GM23338 (cell line): ENCODE measurements at places on chromosomes 11 and 22.
A peak's percentile ranks its signal among the peaks of the same experiment; 100 is the strongest.

GRCh38 chr11:10488934-10489691 lies 34.0 kb downstream of the AMPD3 start:
- DNase-seq, result no peak

DNA sequence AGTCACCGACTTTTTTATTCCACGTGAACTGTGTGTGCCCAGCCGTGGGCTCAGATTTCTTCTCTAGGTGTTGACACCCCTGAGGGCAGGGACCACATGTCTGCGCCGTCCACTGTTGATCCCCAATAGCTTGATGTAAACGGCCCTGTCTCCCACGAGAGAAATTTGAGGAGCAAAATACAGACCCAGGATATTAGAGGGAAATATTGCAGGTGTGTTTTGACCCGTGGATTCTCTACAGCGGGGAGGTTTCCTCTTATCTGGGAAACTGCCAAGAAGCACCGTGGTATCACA lies 437.5 kb downstream of the TBC1D22A start:
- no peak for DNase-seq

- no peak for DNase-seq
These were observed 175.0 kb upstream of the BDNF start for GRCh38 chr11:27874998-27875830.

- DNase-seq, result peak; percentile 58
These were observed 10.7 kb downstream of the NDUFV1 start for GRCh38 chr11:67617243-67617953.

GRCh38 chr11:69964247-69964643 lies 113.9 kb upstream of the ANO1 start:
- no peak for DNase-seq

- DNase-seq, result peak; percentile 79
These were observed 12.9 kb upstream of the WT1 start for GRCh38 chr11:32448232-32448631.

DNA sequence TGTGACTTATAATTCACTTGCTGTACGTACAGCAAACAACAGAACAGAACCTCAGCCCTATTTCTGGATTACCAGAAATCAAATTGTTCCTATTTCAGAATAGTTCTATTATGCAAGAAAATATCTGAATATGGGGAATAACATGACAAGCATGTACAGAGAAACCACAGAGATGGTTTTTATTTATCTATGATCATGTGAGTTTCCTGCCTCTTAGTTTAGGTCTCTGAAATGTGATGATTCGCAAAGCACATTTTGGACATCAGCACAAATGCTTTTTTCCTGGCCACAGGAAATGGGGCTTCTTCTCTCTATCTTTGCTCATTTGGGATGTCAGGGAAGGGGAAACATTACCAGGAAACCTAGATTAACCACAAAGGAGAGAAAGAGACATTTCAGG lies 266.7 kb upstream of the CTSC start:
- no peak for DNase-seq

- no peak for DNase-seq
These were observed 41.8 kb downstream of the CCDC81 start for GRCh38 chr11:86416494-86416893.

- no peak for DNase-seq
These were observed 2.1 kb downstream of the CD44 start for GRCh38 chr11:35141071-35141470.

DNA sequence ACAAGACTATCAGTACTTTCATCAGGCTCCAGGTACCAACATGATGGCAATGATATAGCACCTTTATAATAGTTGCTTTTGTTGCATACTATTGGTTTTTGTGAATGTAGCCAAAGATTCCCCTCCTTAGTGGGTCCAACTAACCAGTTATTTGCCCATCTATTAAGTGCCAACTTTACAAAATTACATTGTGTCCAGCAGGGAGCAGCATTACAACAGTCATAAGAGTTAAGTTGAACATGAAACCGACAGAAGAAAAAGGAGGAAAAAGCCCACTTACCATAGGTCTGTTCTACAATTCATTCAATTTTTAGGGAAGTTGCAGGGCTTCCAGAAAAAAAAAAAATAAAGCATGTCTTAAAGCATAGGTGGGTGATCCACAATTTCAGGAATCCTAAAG lies 21.6 kb downstream of the IMMP1L start:
- DNase-seq, result peak; percentile 72

DNA sequence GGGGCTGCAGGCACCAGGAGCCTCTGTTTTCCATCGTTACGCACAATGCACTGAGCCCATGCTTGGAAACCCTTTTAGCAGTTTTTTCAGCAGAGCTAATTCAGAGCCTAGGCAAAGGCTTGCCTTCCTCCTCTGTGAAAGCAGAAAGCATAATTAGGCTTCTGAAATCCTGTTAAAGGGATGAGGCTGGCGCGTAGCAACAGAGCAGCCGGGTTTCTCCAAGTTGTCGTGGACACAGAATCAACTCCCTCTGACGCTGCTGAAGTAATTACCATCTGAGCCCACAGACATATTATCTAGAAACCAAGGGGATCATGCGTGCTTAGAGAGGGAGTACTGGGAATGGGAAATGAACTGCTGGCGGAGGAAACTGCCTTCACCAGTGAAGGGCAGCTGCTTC lies 85.4 kb downstream of the MYO18B start:
- no peak for DNase-seq

DNA sequence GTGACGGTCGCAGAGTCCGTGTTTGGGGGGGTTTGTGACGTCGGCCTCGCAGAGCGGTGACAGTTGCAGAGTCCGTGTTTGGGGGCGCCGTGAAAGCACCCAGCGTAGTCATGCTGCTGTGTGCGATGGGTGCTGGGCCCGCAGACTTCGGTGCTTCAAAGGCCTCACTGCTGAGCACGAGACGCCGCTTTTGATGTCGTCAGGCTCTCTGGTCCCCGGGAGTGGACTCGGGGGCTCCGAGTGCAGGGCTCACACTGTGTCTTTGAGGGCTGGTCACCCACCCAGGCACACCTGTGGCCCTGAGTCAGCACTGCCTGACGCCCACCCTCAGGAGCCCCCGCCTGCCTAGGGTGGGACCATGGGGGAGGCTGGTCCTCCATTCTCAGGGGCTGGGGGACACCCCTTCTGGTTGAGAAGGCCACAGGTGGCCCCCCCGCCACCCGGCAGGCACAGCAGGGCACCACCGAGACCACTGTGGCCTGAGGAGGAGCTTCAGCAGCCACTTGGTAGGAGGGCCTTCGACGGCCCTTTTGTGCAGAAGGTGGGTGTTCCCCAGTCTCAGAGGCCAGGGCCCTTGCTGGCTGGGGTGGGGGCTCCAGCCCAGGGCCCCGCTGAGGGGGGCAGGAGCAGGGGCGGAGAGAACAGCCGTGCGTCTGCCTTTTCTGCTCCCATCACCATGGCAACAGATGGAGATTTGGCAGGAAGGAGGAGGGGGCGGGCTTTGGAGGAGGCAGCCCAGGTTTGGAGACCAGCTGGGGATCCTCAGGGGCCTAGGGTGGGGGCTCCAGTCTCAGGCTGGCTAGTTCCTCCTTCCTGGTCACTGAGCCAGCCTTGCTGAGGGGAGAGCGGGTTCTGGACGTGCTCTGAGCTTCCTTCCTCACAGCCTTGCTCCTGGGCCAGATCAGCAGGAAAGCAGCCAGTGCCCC lies 20.9 kb downstream of the BRSK2 start:
- DNase-seq, result peak; percentile 44

- peak; percentile 85 for DNase-seq
These were observed 33.0 kb downstream of the MOB2 start for GRCh38 chr11:1453611-1454034.

DNA sequence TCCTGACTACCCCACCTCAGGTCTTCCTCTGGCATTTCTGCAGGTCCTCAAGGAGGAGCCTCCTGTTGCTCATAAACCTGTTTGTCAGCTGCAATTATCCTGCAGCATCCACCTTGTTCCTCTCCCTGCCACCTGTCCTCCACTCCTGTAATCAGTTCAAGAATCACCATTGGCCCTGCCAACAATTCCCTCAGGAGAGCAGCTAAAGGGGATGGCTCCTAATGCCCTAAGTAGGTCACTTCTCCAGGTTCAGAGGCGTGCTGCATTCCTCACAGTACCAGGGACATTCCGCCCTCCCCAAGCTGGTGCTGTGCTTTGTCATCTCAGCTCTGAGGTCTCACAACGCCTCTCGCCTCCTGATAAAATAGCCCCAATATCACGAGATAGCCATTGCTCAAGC lies 2.1 kb downstream of the CLDN25 start:
- peak; percentile 47 for DNase-seq

DNA sequence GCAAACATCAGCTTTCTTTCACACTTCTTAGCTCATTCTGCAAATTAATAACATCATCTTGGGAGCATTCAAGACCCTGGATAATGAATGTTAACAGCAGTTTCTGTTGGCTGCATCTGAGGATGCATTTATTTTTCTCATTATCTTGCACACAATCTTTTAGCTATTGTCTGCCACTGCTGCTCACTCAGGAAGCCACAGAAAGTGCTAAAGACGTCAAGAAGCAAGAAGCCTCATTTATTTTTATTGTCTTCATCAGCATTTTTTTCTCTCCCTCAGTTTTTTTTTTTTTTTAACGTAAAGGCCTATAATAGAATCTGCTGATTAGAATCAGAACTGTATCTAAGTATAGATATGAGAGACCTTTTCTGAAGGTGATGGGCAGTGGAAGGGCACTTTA lies 1339.4 kb downstream of the FAM181B start:
- no peak for DNase-seq

- peak; percentile 82 for DNase-seq
These were observed 18.4 kb downstream of the TUB start for GRCh38 chr11:8099291-8099899.

DNA sequence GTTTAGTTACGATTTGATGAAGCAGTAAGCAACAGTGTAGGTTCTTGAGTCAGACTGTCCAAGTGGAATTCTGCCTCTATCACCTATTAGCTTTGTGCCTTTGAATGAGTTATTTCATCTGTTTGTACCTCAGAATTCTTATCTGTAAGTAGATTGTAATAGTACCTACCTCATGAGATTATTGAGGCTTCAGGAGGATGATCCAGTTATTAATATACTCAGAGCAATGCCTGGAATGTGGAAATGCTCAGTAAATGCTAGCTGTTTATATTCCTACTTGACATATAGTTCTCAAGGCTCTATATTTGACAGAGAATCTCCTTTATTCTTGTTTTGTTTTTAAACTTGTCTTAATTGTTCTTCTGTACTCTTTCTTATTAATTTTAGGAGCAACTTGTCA lies 70.1 kb downstream of the SFI1 start:
- no peak for DNase-seq
